Fibroblast of the conjunctiva (primary cell): ENCODE measurements at places on chromosomes 1 and 21.

DNA sequence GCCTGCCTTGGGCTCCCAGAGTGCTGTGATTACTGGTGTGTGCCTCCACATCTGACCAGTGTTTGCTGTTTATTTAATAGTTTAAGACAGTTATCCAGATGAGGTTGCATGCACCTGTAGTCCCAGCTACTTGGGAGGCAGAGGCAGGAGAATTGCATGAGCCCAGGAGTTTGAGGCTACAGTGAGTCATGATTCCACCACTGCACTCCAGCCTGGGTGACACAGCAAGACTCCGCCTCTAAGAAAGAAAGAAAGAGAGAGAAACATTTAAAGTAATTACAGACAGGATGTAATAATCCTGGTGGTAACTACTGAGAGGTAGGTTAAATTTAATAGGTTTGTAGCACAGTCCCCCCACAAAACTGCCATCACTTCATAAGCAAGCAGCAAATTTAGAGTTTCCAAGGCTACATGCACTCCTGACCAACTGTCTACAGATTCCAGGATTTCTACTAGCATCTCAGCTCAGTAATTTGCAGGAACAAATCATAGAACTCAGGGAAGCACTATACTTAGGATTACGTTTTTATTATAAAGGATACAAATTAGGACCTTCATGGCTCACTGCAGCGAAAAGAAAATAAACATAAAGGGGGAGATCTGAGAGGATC lies 89.6 kb downstream of the PKN2 start:
- no peak for DNase-seq

DNA sequence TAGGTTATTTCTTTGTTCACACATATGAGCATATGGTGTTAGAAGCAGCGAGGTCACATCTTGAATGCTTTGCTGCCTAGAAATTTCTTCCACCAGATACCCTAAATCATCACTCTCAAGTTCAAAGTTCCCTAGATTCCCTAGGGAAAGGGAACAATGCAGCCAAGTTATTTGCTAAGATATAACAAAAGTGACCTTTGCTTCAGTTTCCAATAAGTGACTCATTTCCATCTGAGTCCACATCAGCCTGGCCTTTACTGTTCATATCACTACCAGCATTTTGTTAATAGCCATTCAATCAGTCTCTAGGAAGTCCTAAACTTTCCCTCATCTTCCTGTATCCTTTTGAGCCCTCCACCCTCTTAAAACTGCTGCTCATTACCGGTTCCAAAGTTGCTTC lies 1502.5 kb downstream of the KCNT2 start:
- no peak for DNase-seq

- DNase-seq, result no peak
These were observed 670.2 kb upstream of the CXADR start for GRCh38 chr21:16842696-16843035.

GRCh38 chr1:173064011-173064410 lies 13.3 kb upstream of the TNFSF18 start:
- no peak for DNase-seq

- no peak for DNase-seq
These were observed 31.1 kb downstream of the TMCO4 start for GRCh38 chr1:19768353-19769210.

DNA sequence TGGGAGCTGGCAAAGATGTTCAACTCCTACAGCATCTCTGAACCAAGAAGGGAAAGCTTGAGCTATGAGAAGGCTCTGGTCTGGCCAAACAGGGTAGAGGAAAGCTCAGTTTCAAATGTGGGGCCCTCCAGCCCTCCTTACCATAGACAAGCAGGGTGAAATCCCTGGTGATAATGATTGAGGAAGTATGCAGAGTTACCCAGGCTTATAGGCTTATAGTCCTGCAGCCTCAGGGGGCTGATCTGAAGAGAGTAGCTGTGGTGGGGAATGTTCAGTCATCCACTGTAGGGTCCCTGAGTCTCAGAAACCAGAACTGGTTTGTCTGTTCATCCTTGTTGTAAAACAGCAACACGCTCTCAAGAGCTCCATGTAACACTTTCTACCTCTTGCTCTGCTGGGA lies 19.8 kb upstream of the LY9 start:
- DNase-seq, result no peak

DNA sequence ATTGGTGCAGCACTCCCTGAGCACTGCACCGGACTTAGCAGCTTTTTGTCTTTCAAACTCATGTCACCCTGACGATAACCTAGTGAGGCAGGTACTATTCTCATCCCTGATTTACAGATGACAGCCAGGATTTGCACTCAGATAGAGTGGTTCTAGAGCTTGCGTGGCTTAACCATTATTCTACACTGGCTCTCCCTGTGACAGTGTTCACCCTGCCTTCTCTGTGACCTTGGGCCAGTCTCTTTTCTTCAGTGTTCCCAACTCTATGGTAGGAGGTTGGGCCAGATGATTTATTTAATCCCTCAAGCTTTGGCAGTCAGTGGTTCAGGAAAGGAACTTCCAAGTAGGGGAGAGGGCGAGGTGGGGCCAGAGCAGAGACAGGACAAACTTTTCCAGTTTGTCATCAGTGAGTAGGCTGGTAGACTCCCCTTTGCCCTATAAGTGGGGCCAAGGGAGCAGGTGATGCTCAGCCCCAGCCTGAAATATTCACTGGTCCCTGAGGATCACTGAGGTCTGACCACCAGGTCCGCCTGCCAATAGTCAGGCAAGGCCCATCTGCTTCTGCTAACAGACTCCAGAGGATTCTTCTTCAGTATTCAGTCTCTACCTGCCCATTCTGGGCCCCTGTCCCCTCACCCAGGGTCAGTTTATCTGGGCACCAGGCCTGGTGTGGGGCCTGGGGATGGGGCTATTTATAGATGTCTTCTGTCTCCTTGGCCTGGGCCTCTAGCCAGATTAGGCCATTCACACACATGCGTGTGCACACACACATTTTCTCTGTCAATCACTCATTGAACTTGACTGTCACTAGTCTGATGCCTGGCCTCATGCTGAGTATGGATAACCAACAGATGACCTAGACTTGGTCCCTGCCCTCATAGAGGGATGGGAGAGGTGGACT lies 8.8 kb upstream of the FABP3 start:
- peak; percentile 68 for DNase-seq

- no peak for DNase-seq
These were observed 283.3 kb upstream of the ST6GALNAC5 start for GRCh38 chr1:76583875-76584477.

- peak; percentile 69 for DNase-seq
These were observed 579.6 kb upstream of the ZRANB2 start for GRCh38 chr1:71660411-71660810.

DNA sequence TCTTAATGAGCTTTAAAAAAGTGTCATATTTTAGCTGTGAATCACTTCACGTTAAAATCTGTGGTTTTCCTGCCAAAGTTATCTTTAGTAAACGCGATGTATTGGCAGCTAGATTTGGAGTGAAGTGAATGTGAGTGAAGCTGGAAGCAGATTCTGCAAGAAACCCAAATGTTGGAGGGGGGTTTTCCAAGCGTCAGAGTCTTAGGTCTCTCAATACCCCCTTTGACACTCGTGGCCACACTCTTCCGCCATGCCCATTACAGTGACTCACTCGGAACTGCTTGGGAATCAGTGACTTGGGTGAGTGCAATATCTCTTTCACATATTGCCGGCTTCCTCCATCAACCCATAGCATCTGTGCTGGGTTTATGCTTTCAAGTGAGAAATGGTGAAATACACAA lies 17.5 kb downstream of the B3GALT5 start:
- no peak for DNase-seq

DNA sequence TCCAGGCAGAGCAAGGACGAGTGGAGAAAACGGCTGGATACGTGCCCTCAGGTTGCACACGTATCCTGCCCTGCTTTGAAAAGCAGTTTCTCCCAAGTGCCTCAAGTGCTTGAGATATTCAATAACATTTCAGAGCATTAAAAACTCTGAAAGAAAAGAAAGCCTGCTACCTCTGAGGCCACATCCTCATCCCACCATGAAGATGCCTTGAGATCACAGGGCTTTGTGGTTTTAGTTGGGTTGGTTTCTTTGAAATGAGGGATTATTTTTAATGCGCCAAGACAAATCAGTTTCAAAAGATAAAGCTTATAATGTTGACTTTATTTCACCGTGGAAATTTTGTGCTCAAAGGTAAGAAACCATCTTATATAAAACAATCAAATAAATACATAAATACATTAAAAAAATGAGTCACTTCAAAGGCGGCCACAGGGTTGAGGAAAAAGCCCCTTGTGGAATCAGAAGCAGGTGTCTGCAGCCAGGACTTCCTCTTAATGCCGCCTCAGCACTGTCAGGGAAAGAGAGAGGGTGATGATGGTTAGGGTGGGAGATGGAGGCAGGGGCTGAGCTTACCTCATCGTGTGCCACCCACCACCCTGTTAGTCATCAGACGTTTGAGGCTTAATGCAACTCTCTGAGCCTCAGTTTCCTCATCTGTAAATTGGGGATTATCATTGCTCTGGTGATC lies 1.4 kb downstream of the NPPB start:
- no peak for DNase-seq

GRCh38 chr1:76807543-76808260 lies 59.6 kb upstream of the ST6GALNAC5 start:
- DNase-seq, result no peak

DNA sequence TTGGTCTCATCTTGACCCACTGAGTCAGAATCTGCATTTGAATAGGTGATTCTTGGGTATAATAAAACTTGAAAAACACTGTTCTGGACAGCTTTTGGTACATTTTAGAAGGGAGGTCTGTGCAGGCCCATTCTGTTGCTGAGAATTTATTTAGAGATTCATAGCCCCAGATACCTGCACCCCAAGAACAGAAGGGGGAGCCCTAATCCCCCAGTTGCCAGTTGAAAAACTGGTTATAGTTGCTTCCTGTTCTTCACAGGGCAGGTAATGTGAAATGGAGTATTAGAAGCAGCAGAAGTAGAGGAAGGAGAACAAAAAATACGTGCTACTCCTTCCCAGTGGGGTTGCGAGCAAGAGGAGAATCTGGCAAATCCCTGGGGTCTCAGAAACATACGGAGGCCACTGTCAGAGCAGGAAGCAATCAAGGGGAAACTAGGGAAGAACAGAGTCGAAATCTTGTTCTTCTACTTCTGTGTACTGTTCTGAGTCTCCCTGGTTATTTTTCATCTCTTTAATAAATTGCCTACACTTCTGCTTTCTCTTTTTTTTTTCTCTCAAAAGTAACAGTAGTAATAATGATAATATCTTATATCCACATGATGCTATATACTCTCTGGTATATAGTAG lies 4.6 kb upstream of the CLCA2 start:
- no peak for DNase-seq

- DNase-seq, result no peak
These were observed 90.4 kb downstream of the HHAT start for GRCh38 chr1:210418863-210419650.

DNA sequence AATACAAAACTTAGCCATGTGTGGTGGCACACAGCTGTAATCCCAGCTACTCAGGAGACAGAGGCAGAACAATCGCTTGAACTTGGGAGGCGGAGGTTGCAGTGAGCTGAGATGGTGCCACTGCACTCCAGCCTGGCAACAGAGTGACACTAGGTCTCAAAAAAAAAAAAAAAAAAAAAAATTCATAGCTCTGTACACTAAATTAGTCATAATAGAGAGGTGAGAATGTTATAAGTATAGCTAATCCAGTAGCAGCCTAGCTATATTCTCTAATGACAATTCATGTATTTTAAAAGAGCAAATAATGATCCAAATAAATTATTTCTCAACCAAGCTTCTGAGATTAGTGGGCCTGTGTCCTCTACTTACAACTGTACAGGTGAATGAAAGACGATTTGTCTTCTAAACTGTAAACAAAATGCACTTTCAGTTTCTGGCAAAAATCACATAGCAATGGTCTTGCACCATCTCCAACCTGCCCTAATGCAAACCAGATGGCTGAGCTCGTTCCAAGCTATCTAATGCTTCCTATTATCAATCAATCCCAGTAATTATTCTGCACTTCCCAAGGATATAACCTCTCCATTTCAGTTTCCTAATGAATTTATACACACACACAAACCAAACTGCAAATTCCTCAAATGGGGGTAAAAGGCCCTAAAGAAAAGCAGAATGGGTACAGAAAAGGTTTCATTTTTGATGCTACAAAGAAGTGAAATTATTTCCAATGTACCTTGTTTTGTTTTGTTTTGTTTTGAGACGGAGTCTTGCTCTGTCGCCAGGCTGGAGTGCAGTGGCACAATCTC lies 56.5 kb downstream of the GATAD2B start:
- DNase-seq, result peak; percentile 36

DNA sequence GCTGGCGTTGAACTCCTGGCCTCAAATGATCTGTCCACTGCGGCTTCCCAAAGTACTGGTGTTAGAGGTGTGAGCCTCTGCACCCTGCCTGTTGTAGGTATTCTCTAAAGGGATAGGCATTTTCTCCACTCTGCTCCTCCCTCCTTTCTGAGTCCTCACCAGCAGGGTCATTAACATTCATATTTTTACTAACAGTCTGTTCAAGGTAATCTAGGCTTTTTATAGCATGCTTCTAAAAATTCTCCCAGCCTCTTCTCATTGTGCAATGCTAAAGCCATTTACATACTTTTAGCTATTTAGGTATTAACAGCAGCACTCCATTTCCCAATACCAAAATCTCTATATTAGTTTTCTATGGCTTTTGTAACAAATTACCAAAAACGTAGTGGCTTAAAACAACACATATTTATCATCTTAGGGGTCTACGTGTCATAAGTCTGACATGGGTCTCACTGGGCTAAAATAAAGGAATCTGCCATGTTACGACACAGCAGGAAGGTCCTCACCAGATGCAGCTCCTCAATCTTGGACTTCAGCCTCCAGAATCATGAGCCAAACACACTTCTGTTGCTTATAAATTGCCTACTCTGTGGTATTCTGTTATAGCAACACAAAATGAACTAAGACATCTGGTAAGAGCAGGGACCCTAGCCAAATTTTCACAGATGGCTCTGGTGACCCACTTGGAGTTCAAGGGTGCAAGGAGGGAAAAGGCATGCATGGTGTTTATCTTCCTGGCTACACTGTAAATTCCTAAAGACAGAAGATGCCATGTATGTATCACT lies 2.9 kb upstream of the SLC2A7 start:
- peak; percentile 12 for DNase-seq
